Fibroblast of skin of left quadriceps (primary cell): ENCODE measurements at places on chromosomes 1 and 21.

DNA sequence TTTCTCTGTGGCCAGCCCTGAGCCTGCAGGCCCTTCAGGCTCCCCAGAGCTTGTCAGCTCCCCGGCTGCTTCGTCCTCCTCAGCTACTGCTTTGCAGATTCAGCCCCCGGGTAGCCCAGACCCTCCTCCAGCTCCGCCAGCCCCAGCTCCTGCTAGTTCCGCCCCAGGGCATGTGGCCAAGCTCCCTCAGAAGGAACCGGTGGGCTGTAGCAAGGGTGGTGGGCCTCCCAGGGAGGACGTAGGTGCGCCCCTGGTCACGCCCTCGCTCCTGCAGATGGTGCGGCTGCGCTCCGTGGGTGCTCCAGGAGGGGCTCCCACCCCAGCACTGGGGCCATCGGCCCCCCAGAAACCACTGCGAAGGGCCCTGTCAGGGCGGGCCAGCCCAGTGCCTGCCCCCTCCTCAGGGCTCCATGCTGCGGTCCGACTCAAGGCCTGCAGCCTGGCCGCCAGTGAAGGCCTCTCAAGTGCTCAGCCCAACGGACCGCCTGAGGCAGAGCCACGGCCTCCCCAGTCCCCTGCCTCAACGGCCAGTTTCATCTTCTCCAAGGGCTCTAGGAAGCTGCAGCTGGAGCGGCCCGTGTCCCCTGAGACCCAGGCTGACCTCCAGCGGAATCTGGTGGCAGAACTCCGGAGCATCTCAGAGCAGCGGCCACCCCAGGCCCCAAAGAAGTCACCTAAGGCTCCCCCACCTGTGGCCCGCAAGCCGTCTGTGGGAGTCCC lies 45.4 kb downstream of the YARS1 start:
- DNase-seq, result no peak

DNA sequence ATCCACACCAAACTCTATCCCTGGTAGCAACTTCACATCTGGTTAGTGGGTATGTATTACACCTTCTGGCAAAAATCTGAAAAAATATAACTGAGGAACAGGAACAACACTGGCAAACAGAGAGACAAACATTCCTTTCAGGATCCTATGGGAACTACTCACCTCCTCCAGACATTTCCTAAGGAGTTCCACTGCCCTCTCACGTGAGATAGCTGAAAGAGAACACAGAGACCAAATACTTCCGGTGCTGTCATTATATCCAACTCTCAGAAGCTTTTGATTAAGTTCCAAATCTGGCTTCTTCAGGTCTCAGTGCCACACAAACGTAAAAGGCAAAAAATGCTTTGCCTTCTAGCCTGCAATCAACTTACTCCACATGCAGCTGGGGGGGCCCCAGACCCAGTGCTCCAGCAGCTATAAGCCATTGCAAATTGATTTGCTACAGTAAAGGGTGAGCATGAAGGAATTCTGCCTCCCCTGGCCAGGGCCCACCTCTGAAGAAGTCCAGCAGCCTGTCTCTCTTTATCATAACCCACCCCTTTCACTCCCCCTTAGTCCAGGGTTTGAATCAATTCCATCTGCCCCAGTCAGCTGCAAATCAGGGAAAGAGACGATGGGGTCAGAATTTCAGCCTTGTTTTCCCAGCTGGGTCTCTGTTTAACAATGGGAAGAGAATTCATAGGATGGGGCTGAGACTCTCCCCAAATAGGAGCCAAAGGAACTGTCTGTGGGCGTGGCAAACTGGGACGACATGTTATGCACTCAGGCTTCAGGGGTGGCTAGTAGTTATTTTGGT lies 32.2 kb downstream of the TFAP2E start:
- peak; percentile 3 for DNase-seq

DNA sequence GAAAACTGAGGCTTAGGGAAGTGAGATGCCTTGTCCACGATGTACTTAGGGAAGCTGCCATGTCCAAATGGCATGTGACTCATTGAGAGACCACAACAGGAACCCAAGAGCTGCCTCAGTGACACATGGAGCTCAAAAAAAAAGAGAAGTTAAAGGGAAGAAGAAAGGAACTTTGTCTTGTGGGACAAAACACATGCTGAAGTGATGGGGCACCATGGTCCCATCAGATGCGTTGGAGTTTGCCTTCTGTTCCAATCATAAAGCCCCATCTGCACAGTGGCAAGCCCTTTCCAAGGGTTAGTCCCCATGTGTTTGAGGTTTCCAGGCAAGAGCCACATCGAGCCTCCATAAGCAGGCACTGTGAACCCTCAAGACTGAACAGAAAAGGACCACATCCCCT lies 8.0 kb downstream of the MED8 start:
- DNase-seq, result no peak

DNA sequence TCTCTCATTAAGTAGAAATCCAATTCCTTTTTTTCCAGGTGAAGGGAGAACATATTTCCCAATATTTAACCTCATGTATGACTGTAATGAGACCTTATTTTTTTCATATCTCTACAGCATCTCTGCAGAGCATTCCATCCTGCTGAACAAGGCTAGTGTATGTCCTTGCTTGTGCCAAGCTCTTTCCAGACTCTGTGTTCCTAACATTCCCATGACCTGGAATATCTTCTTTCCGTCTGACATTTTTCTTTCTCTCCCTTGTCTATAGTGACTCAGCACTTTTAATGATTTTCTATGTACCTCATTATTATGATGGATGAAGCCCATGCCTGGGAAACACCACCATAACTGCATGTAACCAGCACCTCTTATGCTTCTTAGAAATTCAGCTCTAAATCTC lies 278.3 kb upstream of the NRIP1 start:
- DNase-seq, result peak; percentile 17

DNA sequence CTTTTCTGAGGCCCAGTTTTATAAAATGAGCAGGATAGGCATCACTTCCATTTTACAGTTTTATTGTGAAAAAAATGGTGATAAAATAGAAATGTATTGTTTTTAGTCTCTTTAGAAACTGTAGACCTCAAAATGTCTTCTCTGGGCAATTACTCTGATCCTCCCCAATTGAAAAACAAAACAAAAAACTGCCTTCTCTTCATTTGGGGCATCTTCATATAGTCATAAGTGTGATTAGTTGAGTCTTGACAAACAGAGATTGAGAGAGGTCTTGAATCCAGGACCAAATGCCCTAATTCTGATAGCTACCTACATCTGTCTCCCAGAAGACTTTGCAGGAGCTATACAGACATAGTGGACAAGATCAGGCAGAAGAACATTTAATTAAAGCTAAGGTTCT lies 62.9 kb downstream of the LRRC8C start:
- DNase-seq, result no peak

DNA sequence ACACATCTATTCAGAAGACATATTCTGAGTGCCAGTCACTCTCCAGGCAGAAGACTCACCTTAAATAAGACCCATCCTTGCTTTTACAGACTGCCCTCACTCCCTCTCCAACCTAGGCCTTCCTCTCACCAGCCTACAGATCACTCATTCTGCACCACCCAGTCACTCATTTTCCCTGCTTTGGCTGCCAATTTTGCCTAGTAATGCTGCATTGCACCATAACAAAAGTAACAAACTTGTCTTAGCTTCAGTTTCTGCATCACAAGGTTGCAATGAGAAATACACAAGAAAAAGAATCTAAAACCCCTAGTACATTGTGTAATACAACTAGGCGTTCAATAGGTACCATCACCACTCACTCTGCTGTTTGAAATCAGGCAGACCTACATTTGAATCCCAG lies 292.4 kb downstream of the PLPP3 start:
- no peak for DNase-seq

GRCh38 chr1:215082532-215083382 lies at the start of gene KCNK2:
KCNK2 (plus strand) TSS chr1:215082737; CDS start chr1:215083386, 649 bp downstream.
- DNase-seq, result peak; percentile 48

GRCh38 chr1:226980565-226981385 lies 40.7 kb downstream of the COQ8A start:
- no peak for DNase-seq
